ENCODE measurements at places on chromosomes 2 and 18.

DNA sequence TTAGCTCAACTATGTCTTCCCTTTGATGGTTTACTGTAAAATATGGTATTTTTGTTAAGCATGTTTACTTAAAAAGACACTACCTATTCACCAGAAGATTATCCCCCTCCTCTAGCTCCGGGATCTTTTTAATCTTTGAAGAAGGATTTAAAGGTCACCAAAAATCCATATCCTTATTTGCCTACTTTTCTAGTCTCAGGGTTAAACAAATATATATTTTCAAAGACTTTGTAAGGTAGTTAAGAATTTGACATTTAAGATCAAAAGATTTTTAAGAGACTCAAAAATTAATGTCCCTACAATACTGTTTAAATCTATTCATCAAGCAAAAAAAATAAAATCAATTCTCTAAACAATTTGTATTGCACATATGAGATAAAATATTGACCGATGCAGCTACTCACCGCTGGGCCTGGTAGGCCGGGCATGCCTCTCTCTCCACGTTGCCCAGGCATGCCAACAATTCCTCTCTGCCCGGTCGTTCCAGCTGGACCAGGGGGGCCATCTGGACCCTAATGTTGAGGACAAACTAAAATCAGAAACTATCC lies 76.1 kb downstream of the COL3A1 start:
- peak; percentile 95 for DNase-seq

GRCh38 chr18:24272229-24272525 lies 125.4 kb downstream of the OSBPL1A start:
- no peak for DNase-seq

- no peak for DNase-seq
Observed at GRCh38 chr2:127174136-127174535, 46.0 kb downstream of the CYP27C1 start.

DNA sequence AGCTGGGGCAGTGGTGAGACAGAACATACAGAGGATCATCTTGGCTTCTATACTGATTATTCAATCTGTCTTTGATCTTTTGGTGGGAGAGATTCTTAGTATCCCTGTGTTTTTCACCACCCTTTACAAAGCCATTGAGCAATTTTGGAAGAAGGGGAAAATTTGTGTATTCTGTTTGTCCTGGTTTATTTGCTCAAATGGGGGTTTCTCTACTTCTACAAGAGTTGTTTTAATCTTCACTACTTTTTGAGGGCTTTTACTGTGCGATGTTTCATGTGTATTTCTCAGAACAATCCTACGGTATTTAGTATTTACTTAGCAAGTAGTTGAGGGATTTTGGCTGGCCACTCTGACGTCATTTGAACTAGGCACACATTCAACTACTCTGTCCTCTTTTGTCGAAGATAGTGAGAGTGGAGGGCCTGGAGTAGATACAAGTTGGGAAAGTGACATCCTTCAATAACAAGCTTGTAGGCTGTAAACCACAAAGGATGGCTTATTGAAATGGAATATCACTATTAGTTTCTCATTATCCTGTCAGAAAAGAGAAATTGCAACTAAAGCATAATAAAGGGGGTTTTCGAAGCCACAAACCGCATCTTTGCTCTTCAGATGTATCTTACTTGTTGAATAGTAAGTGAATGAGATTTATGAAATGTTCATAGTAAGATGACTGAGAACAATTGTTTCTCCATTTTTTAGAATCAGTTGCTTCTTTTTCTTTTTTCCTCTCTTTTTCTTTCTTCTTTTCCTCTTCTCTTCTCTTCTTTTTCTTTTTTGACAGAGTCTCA lies 24.8 kb downstream of the FMNL2 start:
- peak; percentile 90 for DNase-seq

- no peak for DNase-seq
Observed at GRCh38 chr2:105882341-105882740, 137.6 kb downstream of the NCK2 start.

GRCh38 chr18:79579807-79580497 lies 99.7 kb upstream of the CTDP1 start:
- DNase-seq: no peak

GRCh38 chr18:39058386-39059000 lies 1492.9 kb upstream of the CELF4 start:
- DNase-seq: no peak

- DNase-seq: no peak
Observed at GRCh38 chr2:152280780-152281179, 54.2 kb upstream of the FMNL2 start.

- no peak for DNase-seq
Observed at GRCh38 chr2:240811346-240812300, 8.4 kb downstream of the KIF1A start.

- no peak for DNase-seq
Observed at GRCh38 chr2:160232905-160233475, 32.9 kb upstream of the ITGB6 start.

GRCh38 chr2:194550702-194551101 lies 1106.3 kb upstream of the SLC39A10 start:
- no peak for DNase-seq

GRCh38 chr18:75554644-75555185 lies 127.2 kb upstream of the SMIM21 start:
- no peak for DNase-seq

- DNase-seq: peak; percentile 44
Observed at GRCh38 chr2:119225105-119225865, 1.7 kb downstream of the STEAP3 start.
